ENCODE measurements at places on chromosomes 16 and 17.

DNA sequence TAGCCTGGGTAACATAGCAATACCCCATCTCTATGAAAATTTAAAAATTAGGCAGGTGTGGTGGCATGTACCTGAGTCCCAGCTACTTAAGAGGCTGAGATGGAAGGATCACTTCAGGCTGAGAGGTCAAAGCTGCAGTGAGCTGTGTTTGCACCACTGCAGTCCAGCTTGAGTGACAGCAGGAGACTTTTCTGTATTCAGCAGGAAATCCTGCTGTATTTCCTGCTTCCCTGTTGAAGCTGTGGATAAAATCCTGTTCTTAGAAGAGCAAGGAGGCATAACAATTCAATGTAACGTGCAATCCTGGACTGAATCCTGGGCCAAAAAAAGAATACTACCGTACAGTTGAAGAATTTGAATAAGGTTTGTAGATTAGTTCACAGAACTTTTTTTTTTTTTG is 62.2 kb downstream of the FBXL20 start:
- DNase-seq: no peak

- DNase-seq: no peak
Measured at GRCh38 chr17:70254735-70255460, 85.6 kb downstream of the KCNJ2 start.

DNA sequence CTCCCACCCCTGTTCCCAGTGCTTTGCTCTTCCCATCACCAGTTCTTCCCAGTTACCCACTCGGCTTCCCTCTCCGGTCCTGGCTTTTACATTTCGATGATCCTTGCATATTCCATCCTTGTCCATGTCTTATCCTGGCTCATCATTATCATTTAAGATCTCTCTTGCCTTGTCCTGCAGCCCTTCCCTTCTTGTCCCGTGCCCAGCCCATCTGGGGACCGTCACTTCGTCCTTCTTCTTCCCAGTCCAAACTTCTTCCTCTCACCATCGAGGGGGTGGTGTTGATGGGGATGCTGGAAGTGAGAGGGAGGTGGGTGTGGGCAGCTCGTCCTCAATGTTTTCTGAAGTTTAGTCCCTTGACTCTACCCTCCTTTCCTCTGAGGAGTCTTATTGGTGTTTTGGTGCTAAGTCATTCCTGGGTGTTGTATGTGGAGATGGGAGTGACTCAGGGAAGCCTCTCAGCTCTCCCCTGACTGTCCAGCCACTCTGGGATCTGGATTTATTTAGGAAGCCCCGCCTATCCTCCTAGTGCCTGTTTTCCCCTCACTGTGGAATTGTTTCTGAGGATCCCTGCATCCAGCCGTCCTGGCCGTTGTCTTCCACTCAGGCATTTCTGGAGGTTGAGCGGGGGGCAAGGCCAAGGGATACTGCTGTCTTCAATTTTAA is 975 bp downstream of the SNX29 start:
- DNase-seq: no peak

DNA sequence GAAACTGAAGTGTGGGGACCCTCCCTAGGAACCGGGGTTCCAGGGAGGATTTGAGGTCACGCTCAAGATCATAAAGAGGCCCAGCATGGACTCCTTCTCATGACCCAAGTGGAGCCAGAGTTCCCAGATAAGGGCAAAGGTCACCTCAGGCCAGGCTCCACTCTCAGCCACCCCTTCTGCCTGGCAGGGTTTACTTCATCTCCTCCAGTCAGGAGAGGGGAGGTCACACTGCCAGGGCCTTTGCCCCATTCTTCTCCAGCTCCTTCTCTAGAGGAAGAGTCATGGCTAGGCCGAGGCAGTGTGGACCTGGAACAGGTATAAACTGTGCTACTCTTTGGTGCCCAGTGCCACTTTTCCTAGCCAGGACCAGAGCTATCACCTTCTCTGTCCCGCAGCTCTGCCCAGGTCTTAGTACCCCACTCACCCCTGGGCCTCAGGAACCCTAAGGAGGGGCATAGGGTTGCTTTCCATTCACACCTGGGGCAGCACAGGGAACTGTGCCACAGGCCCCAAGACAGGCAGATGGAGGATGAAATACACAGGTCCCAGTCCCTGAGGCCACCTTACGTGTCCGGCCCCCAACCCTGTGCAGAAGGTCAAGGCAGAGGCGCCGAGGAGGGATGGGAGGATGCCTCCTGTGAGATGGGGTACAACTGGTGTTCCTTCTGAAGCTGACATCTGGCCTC is 879 bp upstream of the ACSF2 start:
- DNase-seq: no peak

GRCh38 chr17:40825599-40825998 is 3.2 kb upstream of the KRT10 start:
- DNase-seq: no peak

GRCh38 chr17:70288540-70289290 is 119.4 kb downstream of the KCNJ2 start:
- no peak for DNase-seq
